ENCODE measurements at places on chromosomes 4 and X.

GRCh38 chr4:141036786-141037185 is 96.5 kb downstream of the RNF150 start:
- DNase-seq, result no peak

DNA sequence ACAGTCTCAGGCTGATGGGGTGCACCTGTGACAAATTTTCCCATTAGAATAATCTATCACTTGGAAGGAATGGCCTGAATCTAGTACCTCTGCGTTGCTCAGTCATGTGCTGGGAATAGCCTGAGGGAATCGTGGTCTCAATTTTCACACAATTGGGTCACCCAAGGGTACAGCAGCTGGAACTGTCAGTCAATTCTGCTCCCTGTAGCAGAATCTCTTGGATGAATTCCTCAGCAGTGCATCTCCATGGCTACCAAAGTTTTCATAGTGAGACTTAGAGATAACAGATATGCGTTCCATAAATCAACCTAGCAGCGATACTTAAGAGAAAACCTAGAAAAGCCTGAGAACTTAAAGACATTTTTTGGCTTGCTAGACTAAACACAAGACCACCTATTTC is 288.7 kb upstream of the CTSO start:
- no peak for DNase-seq

- no peak for DNase-seq
Measured at GRCh38 chrX:77442728-77443127, 4.5 kb upstream of the FGF16 start.

DNA sequence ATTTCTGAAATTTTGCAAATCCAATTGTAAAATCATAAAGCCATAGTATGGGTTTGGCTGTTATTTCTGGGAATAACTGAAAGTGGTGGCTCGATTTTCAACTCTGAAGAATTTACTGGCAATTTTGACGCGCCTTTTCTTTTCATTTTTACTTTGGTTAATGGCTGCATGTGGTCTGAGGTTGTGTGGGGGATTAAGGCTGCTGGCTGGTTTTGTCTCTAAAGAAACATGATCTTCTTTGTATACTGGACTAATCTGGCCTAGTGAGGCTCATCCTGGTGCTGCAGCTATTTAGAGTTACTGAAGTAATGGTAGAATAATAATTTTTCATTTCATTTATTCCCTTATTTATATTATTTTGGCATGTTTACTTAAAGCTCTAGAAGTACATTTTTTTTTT is 164.0 kb downstream of the RNF150 start:
- no peak for DNase-seq

GRCh38 chr4:37876156-37876555 is 14.7 kb upstream of the TBC1D1 start:
- no peak for DNase-seq

GRCh38 chr4:106587558-106587957 is 219.0 kb upstream of the GIMD1 start:
- DNase-seq, result no peak

GRCh38 chrX:67693928-67694327 is 150.1 kb downstream of the AR start:
- no peak for DNase-seq

DNA sequence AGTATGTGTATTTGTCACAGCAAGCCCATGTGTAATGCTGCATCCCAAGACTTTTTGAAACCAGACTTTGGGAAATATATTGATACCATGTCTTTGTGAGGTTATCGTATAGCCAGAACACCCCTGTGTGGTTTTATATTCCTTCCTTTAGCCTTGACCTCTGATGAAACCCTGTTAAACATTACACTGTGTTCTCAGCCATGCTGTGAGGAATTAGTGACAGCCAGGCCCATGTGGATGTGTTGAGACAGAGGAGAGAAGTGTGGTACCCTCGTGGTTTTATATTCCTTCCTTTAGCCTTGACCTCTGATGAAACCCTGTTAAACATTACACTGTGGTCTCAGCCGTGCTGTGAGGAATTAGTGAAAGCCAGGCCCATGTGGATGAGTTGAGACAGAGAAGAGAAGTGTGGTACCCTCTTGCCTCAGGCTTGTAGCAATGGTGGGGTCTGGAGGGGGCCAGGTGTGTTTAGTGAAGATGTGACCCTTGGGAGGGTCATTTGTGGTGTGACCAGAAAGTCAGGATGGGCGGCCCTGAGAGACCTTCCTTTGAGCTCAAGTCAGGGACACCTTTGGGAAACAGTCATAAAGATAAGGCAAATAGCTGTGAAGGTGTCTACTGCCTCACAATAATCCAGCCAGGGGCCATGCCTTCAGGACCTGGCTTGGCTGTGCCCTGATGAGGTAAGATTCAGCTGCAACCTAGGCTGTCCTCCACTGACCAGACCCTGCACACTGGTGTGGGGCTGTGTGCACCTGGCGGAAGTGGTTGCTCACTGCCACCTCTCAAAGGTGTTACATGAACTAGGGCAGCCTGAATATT is 110.0 kb downstream of the IRF2 start:
- no peak for DNase-seq

- DNase-seq, result no peak
Measured at GRCh38 chrX:107448998-107449835, at the start of gene FRMPD3. TSS of gene FRMPD3 (plus strand) at chrX:107449652. CDS start at chrX:107526589, 76,937 bp downstream.

DNA sequence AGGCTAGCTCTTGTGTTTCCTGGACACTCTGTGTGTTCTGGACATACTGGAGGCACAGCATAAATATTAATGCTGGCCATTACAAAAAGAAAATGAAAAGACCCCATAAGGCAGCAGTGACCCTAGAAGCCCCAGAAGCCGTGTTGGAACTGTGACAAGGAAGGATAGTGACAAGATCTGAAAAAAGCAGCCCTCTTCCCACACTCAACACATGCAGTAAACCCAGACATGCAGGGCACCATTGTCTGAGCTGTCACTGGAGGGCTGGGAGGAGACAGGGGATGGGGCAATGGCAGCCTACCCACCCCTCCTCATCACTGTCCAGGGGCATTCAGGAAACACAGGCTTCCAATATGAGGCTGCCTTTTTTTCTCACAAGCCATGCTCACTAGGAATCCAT is 6.5 kb downstream of the TRIM2 start:
- no peak for DNase-seq

DNA sequence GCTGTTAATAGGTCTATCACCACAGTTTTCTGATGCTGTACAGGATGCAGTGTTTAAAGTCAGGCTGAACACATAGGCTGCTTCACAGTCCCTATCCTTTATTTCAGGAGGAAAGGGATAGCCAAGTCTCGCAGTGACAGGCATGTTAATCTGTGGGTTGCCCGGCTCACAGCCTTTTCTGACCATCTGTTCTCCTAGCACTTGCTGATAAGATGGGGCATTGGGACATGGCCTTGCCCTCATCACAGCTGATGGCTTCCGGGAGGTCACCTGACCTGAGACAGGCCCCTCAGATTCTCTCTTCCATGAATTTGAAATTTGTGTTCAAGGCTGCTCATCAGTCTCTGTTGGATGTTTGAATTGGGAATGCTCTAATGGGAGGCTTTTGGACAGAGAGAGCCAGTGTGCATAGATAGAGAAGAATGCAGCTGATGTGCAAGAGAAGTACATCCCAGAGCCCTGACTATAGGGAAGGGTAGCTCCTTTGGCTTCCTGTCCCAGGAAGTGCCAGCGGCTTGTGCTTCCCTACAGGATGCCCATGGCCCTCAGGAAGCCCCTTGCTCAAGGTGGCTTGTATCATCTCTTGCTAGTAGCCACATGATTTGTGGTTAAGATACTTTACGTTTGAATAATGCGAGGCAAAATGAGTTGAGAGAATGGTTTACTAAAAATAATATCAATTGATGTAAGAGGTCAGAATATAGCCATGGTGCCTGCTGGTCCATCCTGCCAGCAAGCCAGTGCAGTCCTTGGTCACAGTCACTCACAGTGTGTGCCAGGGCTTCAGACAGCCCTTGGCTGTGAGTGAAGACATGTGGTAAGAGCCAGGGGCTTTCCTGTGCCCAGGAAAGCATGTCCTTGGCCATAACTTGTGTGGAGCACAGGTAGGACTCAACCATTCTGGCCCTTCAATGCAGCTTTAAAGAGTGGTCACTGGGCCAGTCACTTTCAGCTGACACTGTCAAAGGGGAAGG is 88.6 kb downstream of the TSPAN7 start:
- no peak for DNase-seq

DNA sequence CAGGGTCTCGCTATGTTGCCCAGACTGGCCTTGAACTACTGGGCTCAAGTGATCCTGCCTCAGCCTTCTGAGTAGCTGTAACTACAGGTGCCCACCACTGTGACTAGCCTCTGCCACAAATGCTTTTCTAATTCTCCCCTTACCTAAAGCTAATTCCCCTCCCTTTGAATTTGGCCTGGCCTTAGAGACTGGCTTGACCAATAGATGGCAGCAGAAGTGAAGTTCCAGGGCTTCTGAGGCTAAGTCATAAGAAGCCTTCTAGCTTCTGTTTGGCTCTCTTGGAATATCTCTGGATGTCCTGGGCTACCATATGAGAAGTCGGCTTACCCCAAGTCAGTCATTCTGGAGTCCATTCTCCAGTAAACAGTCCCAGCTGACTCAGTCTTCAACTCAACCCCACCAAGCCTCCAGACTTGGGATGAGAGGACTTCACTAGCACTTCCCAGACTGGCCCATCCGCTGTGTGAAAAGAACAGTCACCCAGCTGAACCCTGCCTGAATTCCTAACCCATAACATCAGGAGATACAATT is 61.0 kb downstream of the HPRT1 start:
- no peak for DNase-seq

DNA sequence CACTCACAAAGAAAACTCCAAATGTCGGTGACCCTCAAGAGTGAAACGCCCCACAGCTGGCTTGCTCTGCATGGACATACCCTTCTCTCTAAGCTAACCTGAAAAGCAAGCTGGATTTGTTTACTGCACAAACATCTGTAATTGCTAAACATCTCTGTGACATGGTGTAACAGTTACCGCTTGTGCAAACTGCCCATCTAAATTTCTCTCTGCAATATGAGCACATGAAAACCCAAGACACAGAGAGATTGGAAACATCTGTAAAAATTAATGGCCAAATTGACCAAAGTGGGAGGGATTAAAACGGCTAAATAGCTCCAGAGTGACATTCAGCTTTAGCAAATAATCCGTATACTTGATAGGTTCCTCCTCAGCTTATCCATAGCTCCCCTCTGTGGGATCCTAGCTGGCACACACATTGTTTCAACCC is 155.0 kb upstream of the MAP3K15 start:
- DNase-seq, result no peak

GRCh38 chrX:130716781-130717413 is 186.1 kb downstream of the ENOX2 start:
- DNase-seq, result no peak

DNA sequence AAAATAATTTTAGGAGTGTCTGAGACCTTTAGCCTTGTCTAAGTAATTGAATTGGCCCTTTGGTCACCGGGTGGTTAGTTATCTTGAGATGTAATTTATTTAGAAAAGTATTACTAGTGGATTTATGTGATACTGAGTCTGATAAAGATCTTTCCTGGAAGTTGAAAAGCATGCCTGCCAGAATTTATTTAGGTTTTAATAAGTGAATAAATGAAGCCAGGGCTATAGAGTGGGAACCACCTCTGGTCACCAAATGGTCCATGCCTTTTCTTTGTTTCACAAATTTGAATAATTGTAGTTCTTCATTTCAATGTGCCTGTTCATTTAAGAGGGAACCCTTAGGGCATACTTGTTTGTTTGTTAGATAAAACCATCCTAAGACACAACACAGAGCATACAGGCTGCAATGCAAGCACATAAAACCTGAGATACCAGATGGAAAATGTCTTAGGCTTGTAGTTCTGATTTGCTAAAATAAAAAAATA is 627.8 kb downstream of the ADGRL3 start:
- no peak for DNase-seq

- no peak for DNase-seq
Measured at GRCh38 chr4:137070614-137071013, 461.7 kb downstream of the PCDH18 start.

DNA sequence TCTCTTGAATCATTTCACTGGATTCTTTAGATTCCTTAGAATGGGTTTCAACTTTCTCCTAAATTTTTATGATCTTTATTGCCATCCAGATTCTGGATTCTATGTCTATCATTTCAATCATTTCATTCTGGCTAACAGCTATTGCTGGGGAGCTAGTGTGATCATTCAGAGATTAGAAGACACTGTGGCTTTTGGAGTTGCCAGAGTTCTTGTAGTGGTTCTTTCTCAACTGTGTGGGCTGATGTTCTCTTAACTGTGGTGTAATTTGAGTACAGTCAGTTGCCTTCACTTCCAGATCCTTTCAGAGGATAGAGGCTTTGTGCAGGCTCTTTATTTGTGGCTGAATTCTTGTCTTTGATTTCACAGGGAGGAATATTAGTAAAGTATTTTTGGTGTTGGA is 12.1 kb upstream of the CSN2 start:
- DNase-seq, result no peak

GRCh38 chrX:18534949-18535348 is 109.5 kb downstream of the CDKL5 start:
- no peak for DNase-seq

- DNase-seq, result no peak
Measured at GRCh38 chr4:166662266-166662843, 571.9 kb downstream of the SPOCK3 start.

DNA sequence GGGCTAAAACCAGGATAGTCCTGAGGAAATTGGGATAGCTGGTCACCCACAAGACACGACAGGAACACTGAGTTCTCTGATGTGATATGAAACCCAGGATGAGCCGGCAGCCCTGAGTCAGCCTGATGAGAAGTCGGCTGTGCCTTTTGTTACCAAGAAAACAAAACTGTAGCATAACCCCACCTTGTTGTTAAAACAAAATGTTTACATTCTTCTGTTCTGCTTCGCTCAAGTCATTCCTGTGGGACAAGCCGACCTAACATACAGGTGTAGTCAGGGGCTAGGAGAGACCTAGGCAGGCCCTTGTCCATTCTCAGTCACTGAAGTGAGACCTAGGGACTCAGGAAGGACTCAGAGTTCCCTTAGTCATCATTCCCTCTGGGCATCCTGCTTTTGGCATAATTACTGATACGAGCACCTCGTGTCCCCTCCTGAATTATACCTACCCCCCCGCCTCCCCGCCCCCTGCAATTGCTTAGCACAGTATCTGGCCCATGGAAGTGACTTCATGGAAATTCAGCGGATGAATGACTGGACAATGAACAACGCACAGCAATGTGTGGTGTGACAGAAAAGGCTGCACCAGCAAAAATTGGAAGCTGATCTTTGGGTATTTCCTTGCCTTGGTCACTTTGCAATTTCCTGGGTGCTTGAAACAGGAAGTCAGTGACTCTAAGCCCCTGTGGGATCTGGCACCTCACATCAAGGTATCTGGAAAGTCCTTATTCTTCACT is 31.9 kb upstream of the TLR2 start:
- no peak for DNase-seq

DNA sequence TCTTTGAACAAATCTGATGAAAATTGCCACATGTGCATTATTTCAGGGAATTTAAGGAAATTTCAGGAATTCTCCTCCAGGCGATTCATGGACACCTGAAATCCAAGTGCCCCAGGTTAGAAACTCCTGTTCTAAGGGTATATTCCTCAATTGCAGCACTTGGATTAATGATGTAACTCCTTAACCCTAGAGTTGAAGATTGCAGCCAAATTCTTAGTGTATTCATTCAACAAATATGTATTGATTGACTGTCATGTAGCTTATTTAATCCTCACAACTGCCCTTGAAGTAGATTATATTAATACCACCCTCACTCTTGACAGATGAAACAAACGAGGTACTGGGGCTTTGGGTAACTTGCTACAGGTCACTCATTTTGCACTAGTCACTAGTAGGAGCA is 11.3 kb downstream of the CETN2 start:
- no peak for DNase-seq
